ENCODE measurements at places on chromosomes 3 and 15.
A peak's percentile ranks its signal among the peaks of the same experiment; 100 is the strongest.

DNA sequence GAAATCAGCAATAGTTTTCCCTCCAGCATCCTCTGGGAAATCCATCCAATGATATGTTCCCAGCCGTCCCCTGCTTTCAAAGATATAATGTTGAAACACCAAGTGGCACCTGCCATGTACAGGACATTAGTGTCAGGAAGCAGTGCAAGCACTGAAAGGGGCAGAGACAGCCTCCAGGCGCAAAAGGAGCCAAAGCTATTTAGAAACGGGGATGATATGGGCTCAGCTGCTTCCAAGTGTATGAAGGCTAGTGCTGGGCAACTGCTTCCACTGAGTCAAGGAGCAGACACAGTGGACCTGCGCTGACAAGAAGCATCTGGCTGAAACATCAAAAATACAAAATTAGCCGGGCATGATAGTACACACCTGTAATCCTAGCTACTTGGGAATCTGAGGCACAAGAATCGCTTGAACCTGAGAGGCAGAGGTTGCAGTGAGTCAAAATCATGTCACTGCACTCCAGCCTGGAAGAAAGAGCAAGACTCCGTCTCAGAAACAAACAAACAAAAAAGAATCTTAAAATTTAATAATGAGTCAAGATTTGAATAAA, 119.7 kb downstream of the AQP9 start:
- no peak for DNase-seq

DNA sequence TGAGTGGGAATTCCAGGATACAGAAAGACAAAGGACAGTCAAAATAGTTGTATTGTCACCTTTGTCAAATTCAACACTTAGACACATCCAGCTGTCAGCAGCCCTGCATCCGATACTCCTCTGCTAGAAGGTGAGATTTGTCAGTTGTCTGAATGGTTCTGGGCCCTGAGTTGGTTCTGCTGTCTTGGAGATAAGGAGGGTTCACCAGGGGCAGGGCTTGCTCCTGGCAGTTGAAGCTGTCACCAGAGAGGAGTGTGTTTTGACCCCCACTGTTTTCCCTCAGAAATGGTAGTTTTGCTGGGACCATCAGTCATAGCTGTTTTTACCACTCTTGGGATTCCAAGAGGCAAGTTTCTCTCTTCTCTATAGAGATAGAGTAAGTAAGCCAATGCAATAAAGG, 3.2 kb upstream of the KY start:
- DNase-seq = no peak

- no peak for DNase-seq
Measured at GRCh38 chr3:153055779-153056178, 106.2 kb upstream of the RAP2B start.

GRCh38 chr15:60374628-60375081, 23.1 kb downstream of the ANXA2 start:
- DNase-seq = no peak

- no peak for DNase-seq
Measured at GRCh38 chr3:157417247-157417646, 19.4 kb upstream of the PTX3 start.

DNA sequence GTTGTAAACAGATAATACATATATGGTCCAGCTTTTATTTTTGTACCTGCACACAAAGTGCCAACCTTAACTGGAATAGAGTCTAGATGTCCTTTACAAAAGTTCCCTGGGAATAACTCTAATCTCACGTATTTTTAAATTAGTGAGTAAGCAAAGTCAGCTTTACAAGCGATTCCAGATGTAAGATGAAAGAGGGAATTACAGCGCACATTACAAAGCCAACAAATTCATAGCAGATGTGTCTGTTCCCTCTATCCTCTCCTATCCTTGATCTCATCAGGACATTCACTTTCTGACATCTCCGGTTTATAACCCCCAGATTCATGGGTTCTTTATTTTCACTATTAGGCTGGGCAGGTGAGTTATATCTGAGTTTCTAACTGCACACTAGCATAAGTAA, 406.8 kb upstream of the ZNF385D start:
- DNase-seq = no peak

- DNase-seq = no peak
Measured at GRCh38 chr3:42369832-42370231, 40.6 kb downstream of the LYZL4 start.

DNA sequence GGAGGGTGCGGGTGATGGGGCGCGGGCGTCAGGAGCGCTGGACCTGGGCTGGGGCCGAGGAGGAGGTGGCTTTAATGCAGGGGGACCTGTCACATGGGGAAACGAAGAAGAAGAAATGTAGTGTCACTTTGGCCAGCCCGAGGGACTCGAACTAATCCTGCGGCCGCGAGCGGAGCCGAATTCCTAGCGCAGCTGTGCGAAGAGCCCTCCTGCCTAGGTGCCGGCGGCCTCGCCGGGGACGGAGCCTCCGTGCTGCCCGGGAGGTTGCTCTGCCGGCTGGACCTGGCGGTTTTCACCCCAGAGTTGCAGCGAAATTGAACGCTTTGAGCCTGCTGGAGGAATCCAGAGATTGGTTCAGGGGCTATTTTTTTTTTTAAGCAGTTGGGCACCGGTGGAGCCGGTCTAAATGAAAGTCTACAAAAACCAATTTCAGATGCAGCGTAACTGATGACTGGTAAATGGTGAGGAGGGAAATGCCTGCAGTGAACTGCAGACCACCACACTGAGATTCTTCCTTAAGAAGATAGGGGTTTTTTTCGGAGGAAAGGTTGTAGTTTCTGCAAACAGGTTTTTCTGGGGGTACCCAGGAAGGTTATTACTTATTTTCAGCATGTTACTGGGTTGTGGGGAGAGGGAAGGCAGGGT, 662 bp downstream of the TMEM108 start:
- no peak for DNase-seq

- no peak for DNase-seq
Measured at GRCh38 chr3:78580681-78581080, 1187.1 kb downstream of the ROBO1 start.

- DNase-seq = no peak
Measured at GRCh38 chr3:157445857-157446256, 9.2 kb downstream of the PTX3 start.

- DNase-seq = no peak
Measured at GRCh38 chr15:90234096-90234988, at the start of gene GDPGP1. GDPGP1 (plus strand) TSS chr15:90234209; CDS start chr15:90240909, 6,700 bp downstream.

GRCh38 chr3:167918008-167918596, 177.6 kb downstream of the GOLIM4 start:
- no peak for DNase-seq

- DNase-seq = no peak
Measured at GRCh38 chr15:89107984-89108383, 19.7 kb downstream of the ABHD2 start.

- no peak for DNase-seq
Measured at GRCh38 chr3:157376603-157377300, 59.9 kb upstream of the PTX3 start.

DNA sequence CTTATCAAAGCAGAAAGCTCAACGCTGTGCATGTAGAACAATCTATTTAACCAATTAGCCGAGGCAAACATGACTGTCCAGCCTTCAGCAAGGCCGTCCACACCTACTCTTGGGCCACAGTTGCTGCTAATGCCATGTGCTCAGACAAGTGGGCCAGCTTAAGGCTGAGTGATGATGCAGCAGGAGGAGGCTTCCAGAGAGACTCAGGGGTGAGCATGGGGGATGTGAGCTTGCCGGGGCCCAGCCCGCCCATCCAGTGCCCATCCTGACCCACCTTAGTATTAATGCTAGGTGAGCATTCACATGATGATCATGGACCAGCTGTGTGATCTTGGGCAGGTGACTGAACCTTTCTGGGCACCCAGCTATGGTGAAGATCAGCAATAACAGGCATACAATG, 150.1 kb downstream of the TPRA1 start:
- no peak for DNase-seq

GRCh38 chr3:18743761-18744160, 318.6 kb upstream of the SATB1 start:
- no peak for DNase-seq

DNA sequence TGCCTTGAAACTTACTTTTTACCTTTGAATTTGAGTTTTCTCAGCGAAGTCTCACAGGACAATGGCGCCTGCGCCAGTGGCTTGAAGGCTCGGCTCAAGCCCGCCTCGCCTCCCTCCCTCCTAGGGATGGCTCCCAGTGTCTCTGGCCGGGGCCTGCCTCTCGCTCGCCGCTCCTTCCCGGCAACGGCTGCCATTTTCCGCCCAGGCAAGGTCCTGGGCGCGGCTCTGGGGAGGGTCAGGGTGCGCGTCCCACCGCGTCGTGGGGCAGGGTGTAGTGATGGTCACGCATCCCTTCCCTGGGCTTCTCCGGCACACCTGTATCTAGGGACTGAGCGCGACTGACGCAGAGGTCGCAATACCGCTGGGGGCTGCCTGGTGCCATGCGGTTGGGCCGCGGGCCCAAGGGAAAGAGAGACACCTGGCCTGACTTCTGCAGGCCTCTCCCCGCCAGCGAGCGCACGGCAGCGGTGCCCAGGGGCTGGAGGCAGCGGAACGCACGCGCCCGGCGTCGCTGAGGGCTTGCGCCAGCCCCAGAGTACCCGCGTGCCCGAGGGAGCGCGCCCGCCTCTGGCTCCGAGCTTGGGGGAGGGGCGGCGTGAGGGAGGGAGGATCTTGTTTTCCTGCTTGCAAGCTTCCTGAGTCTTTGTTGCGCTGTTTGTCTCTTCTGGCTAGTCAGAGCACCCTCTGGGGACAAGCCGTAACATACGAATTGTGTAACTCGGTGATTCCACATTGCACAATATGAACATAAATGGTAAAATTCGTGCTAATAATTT, 20.7 kb upstream of the FEM1B start:
- peak; percentile 74 for DNase-seq

DNA sequence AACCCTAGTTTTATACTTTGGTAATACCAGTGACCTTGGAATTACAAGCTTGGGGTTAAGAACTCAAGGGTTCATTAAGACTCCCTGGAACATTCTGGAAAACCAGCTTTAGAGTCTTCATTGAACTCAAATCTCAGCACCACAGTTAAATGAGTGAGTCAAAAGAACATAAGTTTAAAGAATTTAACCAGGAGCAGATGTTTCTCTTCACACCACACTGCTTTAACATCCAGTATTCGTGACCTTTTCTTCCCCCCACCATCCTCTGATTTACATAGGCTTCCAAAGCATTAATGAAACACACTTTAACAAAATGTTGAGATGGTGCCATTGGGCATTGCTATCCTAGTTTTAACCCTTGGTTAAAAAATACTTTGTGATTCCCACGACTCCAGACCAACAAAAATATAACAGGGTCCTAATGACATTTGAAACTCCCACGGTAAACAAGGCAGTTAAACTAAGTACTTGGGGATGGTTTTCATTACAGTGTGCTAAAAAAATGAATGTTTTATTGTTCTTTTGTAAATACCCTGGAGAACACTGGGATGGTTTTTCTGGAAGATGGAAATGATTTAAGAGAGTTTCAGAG, 123.9 kb downstream of the OXNAD1 start:
- DNase-seq = peak; percentile 70

- DNase-seq = no peak
Measured at GRCh38 chr3:160677459-160677881, 510 bp downstream of the ARL14 start.

DNA sequence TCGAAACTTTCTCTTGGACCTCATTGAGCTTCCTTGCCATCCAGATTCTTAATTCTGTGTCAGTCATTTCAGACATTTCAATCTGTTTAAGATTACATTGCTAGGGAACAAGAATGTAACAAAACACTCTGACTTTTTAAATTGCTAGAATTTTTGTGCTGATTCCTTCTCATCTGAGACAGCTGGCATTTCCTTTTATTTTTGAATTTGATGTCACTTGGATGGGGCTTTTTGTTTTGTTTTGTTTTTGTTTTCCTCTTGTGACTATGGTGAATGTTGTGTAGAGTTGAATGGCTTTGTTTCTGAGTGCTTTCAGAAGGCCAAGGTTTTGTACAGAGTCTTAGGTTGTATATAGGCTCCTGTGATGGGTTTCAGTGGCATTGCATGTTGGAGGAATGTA, 1129.3 kb downstream of the NAALADL2 start:
- DNase-seq = no peak

DNA sequence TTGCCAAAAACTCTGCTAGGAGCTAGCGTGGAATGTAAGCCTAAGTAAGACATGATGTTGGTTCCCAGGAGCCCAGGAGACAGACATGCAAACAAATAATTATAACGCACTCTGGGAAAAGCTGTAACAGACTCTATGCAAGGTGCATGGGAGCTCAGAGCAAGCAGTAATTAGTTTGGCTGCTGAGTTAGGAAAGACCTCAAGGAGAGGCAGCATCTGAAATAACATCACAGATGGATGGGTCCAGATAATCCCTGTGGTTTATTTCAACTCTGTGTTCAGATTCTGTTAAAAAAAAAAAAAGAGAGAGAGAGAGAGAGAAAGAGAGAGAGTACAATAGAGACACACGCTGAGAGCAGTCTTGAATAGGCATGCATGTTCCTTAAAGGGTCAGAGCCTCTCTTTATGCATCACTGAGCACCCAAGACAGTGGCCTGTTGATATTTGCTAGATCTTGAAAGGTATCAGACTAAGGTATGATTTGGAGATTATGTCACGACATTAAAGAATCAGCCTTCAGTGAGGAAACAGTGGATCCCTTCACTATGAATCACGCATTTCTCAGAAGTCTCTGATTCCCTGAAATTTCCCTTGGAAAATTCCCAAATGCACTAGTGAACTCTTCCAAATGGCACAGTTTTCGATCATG, 124.4 kb upstream of the LIPC start:
- DNase-seq = no peak

DNA sequence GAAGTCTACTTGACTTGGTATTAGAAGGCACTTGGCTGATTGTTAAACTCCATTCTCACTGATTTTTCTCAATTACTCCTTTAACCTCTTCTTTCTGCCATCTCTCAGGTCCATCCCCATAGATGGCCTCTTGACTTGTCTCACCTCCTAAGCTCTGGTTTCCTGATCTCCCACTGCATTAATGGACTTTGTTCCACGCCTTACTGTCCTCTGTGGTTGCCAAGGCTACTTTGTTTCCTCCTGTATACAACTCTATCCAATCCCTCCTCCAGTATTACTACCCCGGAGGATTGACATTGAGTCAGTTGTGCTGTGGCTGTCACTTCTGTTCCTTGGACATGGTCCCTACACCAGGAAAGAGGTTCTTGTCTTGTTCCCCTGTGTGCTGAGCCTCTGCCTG, 10.6 kb upstream of the GLCE start:
- DNase-seq = no peak

- DNase-seq = no peak
Measured at GRCh38 chr3:113079218-113079961, 88.6 kb downstream of the GTPBP8 start.

- no peak for DNase-seq
Measured at GRCh38 chr15:59691194-59691805, 2.2 kb upstream of the BNIP2 start.

- no peak for DNase-seq
Measured at GRCh38 chr15:81080996-81081395, 53.1 kb upstream of the CFAP161 start.

- no peak for DNase-seq
Measured at GRCh38 chr3:144063306-144063705, 91.7 kb downstream of the DIPK2A start.

All from right renal cortex interstitium (tissue), 3 donors.